ENCODE measurements at places on chromosomes 12 and 14.
A peak's percentile ranks its signal among the peaks of the same experiment; 100 is the strongest.

- no peak overlapping the region for H3K27ac ChIP-seq
- no peaks in the 10 kb centered on the region for H3K4me1 ChIP-seq
- no peaks in the 10 kb centered on the region for H3K27me3 ChIP-seq
- no peak for DNase-seq
- H3K36me3 ChIP-seq: no peaks in the 10 kb centered on the region
Observed at GRCh38 chr14:22255017-22255950, 333.7 kb downstream of the DAD1 start.

GRCh38 chr14:34180869-34181268, 230.0 kb upstream of the EGLN3 start:
- no peak overlapping the region for H3K4me3 ChIP-seq
- no peaks in the 10 kb centered on the region for H3K27me3 ChIP-seq
- no peaks in the 10 kb centered on the region for H3K36me3 ChIP-seq

GRCh38 chr14:77036484-77037214, 8.1 kb upstream of the IRF2BPL start:
- H3K36me3 ChIP-seq: no peaks in the 10 kb centered on the region
- no peak for DNase-seq
- H3K4me3 ChIP-seq: no peak overlapping the region
- peaks cover 38% of the 10 kb centered on the region for H3K4me1 ChIP-seq
- H3K27me3 ChIP-seq: no peaks in the 10 kb centered on the region

DNA sequence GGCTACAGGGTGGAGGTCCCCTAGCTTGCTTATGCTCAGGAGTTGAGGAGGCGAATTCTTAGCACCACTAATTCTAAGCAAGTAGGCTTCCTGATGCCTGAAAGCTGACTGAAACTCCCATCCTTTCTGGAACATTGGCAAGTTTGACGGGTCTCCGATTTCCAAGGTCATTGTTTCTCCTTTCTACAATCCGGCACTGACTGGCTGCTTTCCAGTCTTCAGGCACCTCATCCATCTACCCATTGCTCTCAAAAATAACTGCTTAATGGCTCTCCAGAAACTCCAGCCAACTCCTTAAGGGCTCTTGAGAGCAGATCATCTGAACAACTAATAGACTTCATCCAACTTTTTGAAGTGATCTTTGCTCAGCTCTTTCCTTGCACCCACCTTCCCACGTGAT, 13.3 kb downstream of the REM2 start:
- H3K4me1 ChIP-seq: no peaks in the 10 kb centered on the region
- DNase-seq: no peak
- H3K27me3 ChIP-seq: no peaks in the 10 kb centered on the region
- no peak overlapping the region for H3K4me3 ChIP-seq
- peaks cover 7% of the 10 kb centered on the region for H3K36me3 ChIP-seq

DNA sequence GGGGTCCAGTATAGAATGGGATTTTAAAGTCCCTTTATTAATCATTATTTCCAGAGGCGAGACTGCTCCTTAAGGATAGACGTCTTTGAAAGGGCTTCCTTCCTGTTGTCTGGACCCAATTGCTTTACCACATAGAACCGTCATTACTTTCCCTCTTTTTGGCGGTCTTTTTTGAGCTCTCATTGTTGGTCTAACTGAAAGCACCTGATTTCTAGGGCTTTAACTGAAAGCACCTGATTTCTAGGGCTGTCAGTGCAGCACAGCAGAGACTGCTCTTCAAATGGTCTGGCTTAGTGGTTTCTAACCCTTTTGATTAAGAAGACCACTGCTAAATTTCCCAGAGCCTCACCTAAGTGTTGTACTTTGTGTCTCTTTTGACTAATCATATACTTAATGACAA, 95.8 kb downstream of the PRKCH start:
- no peak overlapping the region for H3K4me3 ChIP-seq
- H3K27ac ChIP-seq: no peak overlapping the region
- H3K27me3 ChIP-seq: no peaks in the 10 kb centered on the region
- H3K4me1 ChIP-seq: peaks cover 5% of the 10 kb centered on the region
- no peak for DNase-seq

DNA sequence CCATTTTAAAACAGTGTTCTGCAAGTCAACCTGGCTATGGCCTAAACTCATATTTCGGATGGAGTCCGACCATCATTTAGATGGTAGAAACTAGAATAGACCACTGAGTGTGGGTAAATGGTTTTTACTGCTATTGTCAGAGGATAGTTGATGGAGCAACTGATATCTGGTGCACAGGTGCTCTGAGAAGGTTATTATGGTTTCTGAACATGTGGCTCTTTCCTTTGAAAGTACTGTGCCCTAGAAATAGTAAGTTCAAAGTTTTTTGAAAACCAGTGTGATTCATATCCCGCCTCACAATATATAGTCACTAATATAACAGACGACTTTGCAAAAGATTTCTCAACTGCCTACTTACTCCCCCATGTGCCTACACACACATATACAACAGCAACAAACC, 64.4 kb upstream of the BTG1 start:
- no peak overlapping the region for H3K4me3 ChIP-seq
- H3K27me3 ChIP-seq: no peaks in the 10 kb centered on the region
- no peak overlapping the region for H3K27ac ChIP-seq
- no peaks in the 10 kb centered on the region for H3K4me1 ChIP-seq

DNA sequence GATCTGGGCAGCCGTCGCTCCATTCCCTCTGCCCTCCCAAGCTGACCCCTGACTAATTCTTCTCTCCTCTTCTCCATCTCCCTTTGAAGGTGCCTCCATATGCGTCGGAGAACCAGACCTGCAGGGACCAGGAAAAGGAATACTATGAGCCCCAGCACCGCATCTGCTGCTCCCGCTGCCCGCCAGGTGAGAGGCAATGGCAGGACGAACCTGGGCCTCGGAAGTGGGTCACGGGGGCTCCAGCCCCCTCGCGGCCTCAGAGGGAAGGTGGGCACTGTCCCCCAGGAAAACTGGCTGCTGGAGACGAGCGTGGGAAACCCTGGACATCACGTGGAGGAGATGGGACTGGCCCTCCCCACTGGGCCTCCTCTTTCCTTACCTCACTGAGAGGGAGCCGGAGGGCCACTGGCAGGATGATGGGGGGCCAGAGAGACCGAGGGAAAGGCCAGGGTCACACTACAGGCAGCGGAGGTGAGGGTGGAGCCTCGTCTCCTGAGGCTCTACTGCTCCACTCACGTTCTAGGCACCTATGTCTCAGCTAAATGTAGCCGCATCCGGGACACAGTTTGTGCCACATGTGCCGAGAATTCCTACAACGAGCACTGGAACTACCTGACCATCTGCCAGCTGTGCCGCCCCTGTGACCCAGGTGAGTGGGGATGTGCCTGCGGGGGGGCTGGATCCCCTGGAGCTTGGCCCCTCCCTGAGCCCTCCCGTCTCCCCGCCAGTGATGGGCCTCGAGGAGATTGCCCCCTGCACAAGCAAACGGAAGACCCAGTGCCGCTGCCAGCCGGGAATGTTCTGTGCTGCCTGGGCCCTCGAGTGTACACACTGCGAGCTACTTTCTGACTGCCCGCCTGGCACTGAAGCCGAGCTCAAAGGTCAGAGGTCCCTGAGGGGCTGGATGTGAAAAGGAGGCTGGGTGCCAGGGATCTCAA, 806 bp downstream of the LTBR start:
- peak overlapping the region; percentile 69 for H3K4me3 ChIP-seq
- H3K27me3 ChIP-seq: no peaks in the 10 kb centered on the region
- peaks cover 12% of the 10 kb centered on the region for H3K4me1 ChIP-seq
- DNase-seq: no peak
- peak overlapping the region; percentile 97 for H3K27ac ChIP-seq
- peaks cover 21% of the 10 kb centered on the region for H3K36me3 ChIP-seq

DNA sequence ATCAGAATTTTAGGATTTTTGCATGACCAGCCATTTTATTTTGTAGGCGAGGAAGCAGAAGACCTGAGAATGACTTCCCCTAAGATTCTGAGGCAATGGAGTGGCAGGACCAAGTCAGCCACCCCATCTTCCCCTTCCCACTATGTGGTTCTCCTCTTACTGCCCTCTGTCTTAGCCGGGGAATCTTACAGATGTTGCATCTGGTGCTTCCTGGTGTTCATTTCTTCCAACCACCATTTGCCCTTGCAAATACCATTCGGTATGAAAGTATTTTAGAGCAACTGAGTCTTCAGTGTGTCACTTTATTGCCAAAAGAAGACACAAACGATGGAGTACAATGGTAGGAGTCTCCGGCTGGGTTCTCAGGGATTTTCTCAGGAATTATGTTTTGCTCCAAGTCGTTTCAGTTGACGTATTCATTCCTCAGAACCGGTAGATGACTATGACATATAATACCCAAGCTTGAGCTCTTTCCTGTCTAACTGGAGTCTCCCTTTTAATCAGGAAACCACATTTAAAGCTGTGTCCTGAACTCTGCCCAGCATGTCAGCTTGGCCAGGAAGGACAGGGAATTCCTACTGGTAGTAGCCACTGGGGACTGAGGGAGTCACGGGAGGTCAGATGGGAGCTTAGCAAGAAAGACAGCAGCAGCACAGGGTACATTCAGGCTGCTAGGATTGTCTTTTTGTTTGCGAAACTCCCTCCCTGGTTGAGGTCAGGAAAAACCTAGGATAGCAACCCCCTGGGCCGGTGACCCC, 87.0 kb downstream of the SAMD4A start:
- peak overlapping the region; percentile 82 for H3K27ac ChIP-seq
- no peaks in the 10 kb centered on the region for H3K36me3 ChIP-seq
- no peaks in the 10 kb centered on the region for H3K27me3 ChIP-seq
- no peak overlapping the region for H3K4me3 ChIP-seq
- no peak for DNase-seq

DNA sequence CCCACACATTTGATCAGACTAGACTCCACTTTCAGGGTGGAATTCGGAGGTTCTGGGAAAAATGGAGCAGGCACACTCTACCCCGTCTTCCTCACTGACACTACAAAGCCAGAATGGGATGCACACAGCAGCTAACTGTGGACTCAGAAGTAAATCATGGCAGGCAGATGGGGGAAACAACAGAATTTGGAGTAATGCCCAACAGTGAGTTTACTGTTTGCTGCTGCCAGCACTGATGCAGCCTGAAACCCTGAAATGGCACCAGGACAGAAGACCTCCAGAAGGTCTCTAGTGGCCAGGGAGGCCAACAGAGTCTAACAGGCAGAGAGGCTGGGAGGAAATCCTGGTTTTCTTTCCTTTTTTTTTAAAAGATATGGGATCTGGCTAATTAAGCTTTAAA, 24.6 kb downstream of the KCTD10 start:
- no peak overlapping the region for H3K27ac ChIP-seq
- peaks cover 49% of the 10 kb centered on the region for H3K36me3 ChIP-seq
- H3K4me1 ChIP-seq: no peaks in the 10 kb centered on the region
- H3K4me3 ChIP-seq: no peak overlapping the region
- DNase-seq: no peak
- H3K27me3 ChIP-seq: no peaks in the 10 kb centered on the region

DNA sequence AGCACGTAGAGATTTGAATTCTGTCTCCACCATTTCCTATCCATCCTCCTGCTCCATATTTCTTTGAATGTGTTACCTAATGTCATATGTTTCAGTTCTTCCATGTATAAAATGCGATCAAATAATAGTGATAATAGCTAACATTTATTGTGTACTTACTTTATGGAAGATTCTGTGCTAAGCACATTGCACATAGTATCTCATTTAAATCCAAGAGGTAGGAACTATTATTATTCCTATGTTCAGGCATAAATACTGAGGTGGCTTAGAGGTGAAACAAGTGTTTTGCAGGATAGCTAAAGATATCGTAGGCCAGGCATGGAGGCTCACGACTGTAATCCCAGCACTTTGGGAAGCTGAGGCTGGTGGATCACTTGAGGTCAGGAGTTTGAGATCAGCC, 17.5 kb upstream of the AICDA start:
- H3K4me3 ChIP-seq: no peak overlapping the region
- no peaks in the 10 kb centered on the region for H3K27me3 ChIP-seq
- no peak for DNase-seq
- no peaks in the 10 kb centered on the region for H3K4me1 ChIP-seq
